CD14-positive monocyte (primary cell): ENCODE measurements at places on chromosomes 7 and 10.

GRCh38 chr10:14032406-14032998 lies 298.2 kb downstream of the FRMD4A start:
- no peak overlapping the region for H3K4me3 ChIP-seq
- peak; percentile 15 for DNase-seq
- no peaks in the 10 kb centered on the region for H3K4me1 ChIP-seq
- no peaks in the 10 kb centered on the region for H3K36me3 ChIP-seq
- no peak overlapping the region for H3K27ac ChIP-seq

GRCh38 chr7:90430614-90431460 lies 27.6 kb downstream of the CLDN12 start:
- no peak overlapping the region for H3K4me3 ChIP-seq
- no peaks in the 10 kb centered on the region for H3K27me3 ChIP-seq
- no peak overlapping the region for H3K27ac ChIP-seq
- DNase-seq: no peak
- H3K36me3 ChIP-seq: no peaks in the 10 kb centered on the region

- H3K27ac ChIP-seq: no peak overlapping the region
- no peaks in the 10 kb centered on the region for H3K4me1 ChIP-seq
- no peaks in the 10 kb centered on the region for H3K27me3 ChIP-seq
- H3K4me3 ChIP-seq: no peak overlapping the region
Measured at GRCh38 chr7:25664593-25664992, 436.3 kb upstream of the NPVF start.

DNA sequence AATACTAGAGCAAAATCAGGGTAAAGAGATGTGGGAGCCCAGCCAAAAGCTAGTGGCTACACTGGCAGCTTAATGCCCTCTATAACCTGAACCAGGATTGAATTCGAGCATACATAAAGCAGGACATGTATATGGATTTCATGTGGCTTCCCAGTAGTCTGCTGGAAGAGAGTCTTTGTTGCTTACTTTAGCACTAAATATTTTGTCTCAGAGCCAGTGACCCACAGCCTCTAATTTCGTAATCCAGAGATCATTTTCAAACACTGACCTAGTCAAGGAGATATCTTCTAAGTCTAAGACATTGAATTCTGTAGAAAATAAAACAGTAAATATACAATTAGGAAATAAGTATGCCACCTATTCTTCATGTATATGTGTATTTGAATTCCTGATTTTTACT lies 64.2 kb upstream of the GNAI1 start:
- DNase-seq: no peak
- no peaks in the 10 kb centered on the region for H3K36me3 ChIP-seq
- H3K27me3 ChIP-seq: no peaks in the 10 kb centered on the region
- H3K4me1 ChIP-seq: no peaks in the 10 kb centered on the region
- H3K27ac ChIP-seq: no peak overlapping the region

- H3K4me3 ChIP-seq: no peak overlapping the region
- no peaks in the 10 kb centered on the region for H3K4me1 ChIP-seq
- no peaks in the 10 kb centered on the region for H3K27me3 ChIP-seq
- no peak overlapping the region for H3K27ac ChIP-seq
- no peak for DNase-seq
Measured at GRCh38 chr7:158394936-158395335, 192.7 kb downstream of the PTPRN2 start.

DNA sequence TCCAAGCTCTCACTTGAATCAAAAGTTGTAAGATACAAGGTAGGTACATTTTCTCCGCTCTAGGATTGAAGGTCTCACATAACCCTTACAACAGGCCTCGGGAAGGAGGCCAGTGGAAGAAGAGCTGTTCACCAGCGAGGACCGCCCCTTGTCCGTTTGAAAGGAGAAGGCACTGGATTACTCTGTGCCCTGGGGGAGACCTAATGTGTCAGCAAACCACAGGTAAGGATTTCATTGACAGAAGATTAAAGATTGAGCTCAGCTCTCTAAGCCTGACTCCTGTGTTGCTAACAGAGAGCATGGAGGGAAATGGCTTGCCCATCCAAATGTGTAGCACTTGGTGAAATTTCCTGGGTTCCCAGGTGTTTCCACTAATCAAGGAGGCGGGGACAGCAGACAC lies 81.2 kb downstream of the SLC16A9 start:
- no peak for DNase-seq
- no peak overlapping the region for H3K27ac ChIP-seq
- peaks cover 4% of the 10 kb centered on the region for H3K4me1 ChIP-seq
- no peak overlapping the region for H3K4me3 ChIP-seq
- no peaks in the 10 kb centered on the region for H3K27me3 ChIP-seq
